Liver (tissue), 10 donors: ENCODE measurements at places on chromosomes 4 and X.
A peak's percentile ranks its signal among the peaks of the same experiment; 100 is the strongest.

GRCh38 chr4:42398171-42398870 lies 1.0 kb downstream of the SHISA3 start:
- no peak overlapping the region for H3K27ac ChIP-seq
- no peaks in the 10 kb centered on the region for H3K36me3 ChIP-seq
- peaks cover 2% of the 10 kb centered on the region for H3K27me3 ChIP-seq
- peaks cover 29% of the 10 kb centered on the region for H3K4me1 ChIP-seq

DNA sequence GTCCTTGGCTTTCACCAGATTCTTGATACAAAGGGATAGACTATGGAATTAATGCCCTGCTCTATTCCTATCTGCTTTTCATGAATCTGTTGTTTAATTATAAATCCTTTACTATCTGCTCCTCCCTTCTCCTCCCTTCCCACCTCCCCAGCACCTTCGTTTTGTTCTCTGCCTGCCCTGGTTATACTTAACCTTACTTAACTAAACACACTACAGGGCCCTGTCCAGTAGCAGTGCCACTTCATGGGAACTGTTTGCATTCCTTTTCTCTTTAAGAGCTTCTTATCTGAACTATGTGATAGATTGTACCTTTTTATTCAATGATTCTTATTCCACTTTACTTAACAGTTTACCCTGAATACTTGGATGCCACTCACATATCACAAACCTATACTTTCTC lies 830 bp downstream of the HOPX start:
- H3K36me3 ChIP-seq = no peaks in the 10 kb centered on the region
- H3K27ac ChIP-seq = no peak overlapping the region
- no peak overlapping the region for H3K4me3 ChIP-seq
- H3K4me1 ChIP-seq = no peaks in the 10 kb centered on the region

DNA sequence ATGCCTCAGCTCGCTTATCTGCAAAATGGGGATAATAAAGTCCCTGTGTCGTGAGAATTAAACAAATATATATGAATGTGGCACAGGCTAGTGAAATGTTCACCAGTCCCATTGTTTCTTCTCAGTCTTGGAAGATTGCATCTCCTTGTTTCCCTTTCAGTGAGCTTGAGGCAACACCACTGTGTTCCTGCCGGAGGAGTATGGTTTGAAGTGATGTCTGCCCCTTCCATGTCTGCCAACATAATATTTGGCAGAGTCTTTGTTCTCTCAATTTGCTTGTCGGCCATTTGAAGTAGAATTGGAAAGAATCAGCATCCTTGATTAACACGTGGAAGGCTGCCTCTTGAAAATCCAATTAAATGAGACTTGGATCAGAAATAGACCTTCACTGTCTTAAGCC lies 1088.5 kb upstream of the INTU start:
- no peaks in the 10 kb centered on the region for H3K27me3 ChIP-seq
- H3K4me1 ChIP-seq = no peaks in the 10 kb centered on the region
- no peak for DNase-seq
- no peak overlapping the region for H3K27ac ChIP-seq

DNA sequence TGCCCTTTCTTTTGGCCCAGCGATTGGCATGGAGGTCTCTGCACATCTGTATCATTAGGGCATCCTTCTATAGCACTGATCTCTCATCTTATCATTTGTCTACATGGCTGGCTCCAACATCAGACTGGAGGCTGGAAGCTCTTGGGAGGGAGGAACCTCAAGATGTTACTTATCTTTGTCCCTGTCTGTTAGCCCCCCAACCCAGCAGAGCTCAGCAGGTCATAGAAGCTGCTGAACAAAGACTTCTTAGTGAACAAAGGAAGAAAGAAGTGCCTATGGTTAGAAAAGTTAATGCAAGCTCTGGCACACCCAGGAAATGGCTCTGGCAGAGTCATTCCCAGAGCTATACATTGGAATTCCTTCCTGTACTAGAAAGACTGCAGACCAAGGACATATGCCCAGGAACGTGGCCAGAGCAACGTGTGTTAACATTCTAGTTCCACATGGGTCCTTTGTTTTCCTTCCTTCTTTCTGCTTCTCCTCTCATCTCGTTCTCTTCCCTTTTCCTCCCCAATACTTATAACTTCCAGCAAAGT lies 74.0 kb downstream of the SEL1L3 start:
- H3K36me3 ChIP-seq = no peaks in the 10 kb centered on the region
- H3K27ac ChIP-seq = no peak overlapping the region
- no peak for DNase-seq
- no peak overlapping the region for H3K4me3 ChIP-seq
- H3K27me3 ChIP-seq = no peaks in the 10 kb centered on the region

GRCh38 chrX:639151-639550 lies 8.6 kb downstream of the SHOX start:
- H3K4me1 ChIP-seq = peaks cover 13% of the 10 kb centered on the region
- H3K4me3 ChIP-seq = no peak overlapping the region
- H3K27me3 ChIP-seq = peaks cover 8% of the 10 kb centered on the region
- no peaks in the 10 kb centered on the region for H3K36me3 ChIP-seq
- H3K27ac ChIP-seq = no peak overlapping the region
- no peak for DNase-seq

- H3K27ac ChIP-seq = no peak overlapping the region
- H3K4me3 ChIP-seq = no peak overlapping the region
- H3K4me1 ChIP-seq = peaks cover 3% of the 10 kb centered on the region
These were observed 50.1 kb downstream of the GAB1 start for GRCh38 chr4:143386812-143387211.

DNA sequence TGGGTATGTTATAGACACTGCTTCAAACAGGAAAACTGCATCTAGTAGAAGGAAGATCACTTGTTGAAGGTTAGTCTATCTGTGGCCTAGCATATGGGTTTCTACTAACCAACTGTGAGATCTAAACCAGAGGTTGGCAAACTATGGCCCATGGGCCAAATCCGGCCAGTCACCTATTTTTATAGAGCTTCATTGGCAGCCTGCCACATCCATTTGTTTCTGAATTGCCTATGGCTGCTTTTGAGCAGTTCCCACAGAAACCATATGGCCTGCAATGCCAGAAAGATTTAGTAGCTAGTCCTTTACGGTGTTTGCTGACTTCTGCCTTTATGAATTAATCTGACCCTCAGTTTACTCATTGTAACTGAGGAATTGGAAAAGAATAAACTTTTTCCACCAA lies 71.1 kb downstream of the MID1 start:
- no peak overlapping the region for H3K27ac ChIP-seq
- no peak for DNase-seq
- no peak overlapping the region for H3K4me3 ChIP-seq
- H3K36me3 ChIP-seq = no peaks in the 10 kb centered on the region
- H3K27me3 ChIP-seq = no peaks in the 10 kb centered on the region

- H3K4me3 ChIP-seq = no peak overlapping the region
- H3K27ac ChIP-seq = no peak overlapping the region
- H3K27me3 ChIP-seq = no peaks in the 10 kb centered on the region
- H3K36me3 ChIP-seq = no peaks in the 10 kb centered on the region
- no peak for DNase-seq
These were observed 66.2 kb downstream of the NCAPG start for GRCh38 chr4:17876943-17877342.

DNA sequence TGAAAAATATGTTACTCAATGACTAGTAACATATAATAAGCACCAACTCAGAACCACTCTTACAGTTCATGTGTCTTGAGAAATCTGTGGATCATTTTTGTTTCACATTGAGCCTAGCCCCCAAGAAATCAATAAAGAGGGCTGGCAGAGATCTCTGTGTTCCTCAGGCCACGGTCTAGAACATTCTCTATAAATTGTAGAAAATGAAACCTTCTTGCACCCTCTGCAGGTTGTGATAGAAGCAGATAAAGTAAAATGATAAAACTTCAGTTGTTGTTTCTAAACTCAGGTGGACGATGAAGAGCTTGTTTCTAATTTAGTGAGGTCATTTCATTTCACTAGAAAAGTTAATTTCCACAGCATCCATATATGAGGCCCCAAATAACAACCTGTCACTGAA lies 182.7 kb downstream of the KIT start:
- no peak overlapping the region for H3K4me3 ChIP-seq
- no peaks in the 10 kb centered on the region for H3K27me3 ChIP-seq
- DNase-seq = no peak
- H3K4me1 ChIP-seq = no peaks in the 10 kb centered on the region
- H3K27ac ChIP-seq = no peak overlapping the region

DNA sequence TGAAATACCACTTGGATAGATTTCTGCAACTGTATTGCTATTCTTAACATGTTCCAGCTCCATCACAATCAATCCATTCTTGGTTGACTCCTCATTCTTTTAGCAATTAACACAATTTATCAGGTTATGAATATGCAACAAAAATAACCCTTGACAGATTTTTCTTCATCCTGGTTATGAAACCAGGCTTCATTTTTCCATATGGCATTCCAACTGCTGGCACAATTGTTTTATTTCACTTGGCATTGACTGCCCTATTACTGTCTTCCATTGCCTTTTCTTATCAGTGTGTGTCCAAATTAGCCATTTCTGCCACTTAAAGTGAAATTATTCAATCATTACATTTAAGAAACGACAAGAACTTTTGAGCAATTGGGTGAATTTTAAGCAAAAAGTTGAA lies 388.8 kb upstream of the EPHA5 start:
- no peak overlapping the region for H3K27ac ChIP-seq
- no peak overlapping the region for H3K4me3 ChIP-seq
- H3K4me1 ChIP-seq = no peaks in the 10 kb centered on the region
- no peaks in the 10 kb centered on the region for H3K36me3 ChIP-seq

GRCh38 chrX:41689711-41690110 lies 938 bp downstream of the GPR34 start:
- no peaks in the 10 kb centered on the region for H3K27me3 ChIP-seq
- H3K27ac ChIP-seq = peak overlapping the region; percentile 13
- H3K36me3 ChIP-seq = no peaks in the 10 kb centered on the region
- H3K4me1 ChIP-seq = no peaks in the 10 kb centered on the region

DNA sequence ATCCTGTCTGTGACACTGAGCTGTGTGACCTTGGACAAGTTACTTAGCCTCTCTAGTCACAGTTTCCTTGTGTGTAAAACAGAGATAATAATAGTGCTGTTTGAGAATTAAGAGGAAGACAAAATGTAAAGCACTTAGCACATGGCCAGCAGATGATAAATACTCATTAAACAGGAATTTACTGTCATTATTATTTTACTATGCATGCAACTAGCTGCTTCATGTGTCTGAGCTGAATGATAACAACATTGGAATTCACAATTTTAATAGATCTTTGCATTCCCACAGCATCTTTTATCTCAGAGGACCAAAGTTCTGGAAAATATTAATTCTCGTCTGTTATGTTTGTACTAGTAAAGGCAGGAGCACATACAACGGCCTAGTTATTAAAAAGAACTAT lies 79.2 kb upstream of the TET2 start:
- no peaks in the 10 kb centered on the region for H3K27me3 ChIP-seq
- DNase-seq = no peak
- no peak overlapping the region for H3K27ac ChIP-seq
- no peak overlapping the region for H3K4me3 ChIP-seq
- no peaks in the 10 kb centered on the region for H3K4me1 ChIP-seq

- DNase-seq = no peak
- no peaks in the 10 kb centered on the region for H3K27me3 ChIP-seq
- no peaks in the 10 kb centered on the region for H3K4me1 ChIP-seq
These were observed 15.3 kb downstream of the PHEX start for GRCh38 chrX:22047468-22047867.

DNA sequence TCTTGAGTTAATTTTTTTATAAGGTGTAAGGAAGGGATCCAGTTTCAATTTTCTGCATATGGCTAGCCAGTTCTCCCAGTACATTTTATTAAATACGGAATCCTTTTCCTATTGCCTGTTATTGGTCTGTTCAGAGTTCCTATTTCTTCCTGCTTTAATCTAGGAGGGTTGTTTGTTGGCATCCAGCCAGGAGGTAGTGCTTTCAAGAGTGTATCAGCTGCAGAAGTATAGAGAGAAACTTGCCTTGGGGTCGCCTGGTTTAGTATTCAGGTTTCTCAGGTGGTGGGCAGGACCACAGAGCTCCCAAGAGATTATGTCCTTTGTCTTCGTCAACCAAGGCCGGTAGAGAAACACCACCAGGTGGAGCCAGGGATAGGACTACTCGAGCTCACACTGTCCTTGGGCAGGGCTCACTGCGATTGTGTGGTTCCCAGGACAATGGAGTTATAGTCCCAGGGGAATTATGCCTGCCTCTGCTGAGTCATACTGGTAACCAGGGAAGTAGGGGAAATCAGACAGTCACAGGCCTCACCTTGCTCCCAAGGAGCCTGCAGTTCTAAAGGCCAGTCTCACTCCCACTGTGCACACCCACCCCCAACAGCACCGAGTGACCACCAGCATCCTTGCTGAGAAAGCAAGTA lies 168.1 kb downstream of the VSIG4 start:
- no peaks in the 10 kb centered on the region for H3K36me3 ChIP-seq
- no peak overlapping the region for H3K4me3 ChIP-seq
- no peaks in the 10 kb centered on the region for H3K4me1 ChIP-seq
- no peak for DNase-seq

- H3K36me3 ChIP-seq = no peaks in the 10 kb centered on the region
- no peaks in the 10 kb centered on the region for H3K27me3 ChIP-seq
- H3K27ac ChIP-seq = no peak overlapping the region
These were observed 64.7 kb upstream of the RPL34 start for GRCh38 chr4:108555701-108556100.

DNA sequence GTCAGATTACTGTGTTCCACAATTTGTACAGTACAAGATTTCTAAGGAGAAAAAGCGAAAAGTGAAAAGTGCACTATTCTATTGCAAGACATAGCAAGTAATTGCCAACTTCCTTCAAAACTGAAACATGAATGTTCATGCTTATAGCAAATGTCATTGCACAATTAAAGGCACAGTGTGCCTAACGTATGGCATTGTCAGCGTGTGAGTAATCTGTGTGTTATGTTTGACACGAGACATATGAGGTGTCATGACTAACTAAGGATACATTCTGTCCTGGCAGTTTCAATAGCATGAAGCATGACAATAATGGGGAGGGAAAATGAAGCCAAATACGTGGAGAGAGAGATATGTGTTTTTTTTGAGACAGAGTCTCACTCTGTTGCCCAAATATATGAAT lies 33.6 kb upstream of the TBC1D9 start:
- H3K27ac ChIP-seq = peak overlapping the region; percentile 61
- no peak overlapping the region for H3K4me3 ChIP-seq
- H3K4me1 ChIP-seq = no peaks in the 10 kb centered on the region
- no peak for DNase-seq
- H3K27me3 ChIP-seq = no peaks in the 10 kb centered on the region
- H3K36me3 ChIP-seq = no peaks in the 10 kb centered on the region

DNA sequence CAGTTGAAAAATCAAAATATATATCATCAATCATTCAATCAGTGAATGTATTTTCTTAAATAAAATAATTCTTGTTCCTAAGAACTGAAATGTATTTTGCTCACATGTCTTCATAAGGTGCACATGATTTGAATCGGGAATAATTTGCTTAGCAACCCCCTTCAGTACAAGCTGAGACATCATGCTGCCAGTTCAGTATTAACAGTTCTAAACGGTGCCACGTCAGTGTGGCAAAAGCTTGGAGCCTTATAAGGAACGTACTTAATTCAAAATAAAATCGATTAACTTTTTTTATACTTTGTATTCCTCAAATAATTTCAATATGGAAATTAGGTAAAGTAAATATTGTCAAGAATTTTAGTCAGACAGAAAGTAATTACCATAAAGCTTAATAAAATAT lies 287.9 kb downstream of the CCSER1 start:
- no peaks in the 10 kb centered on the region for H3K27me3 ChIP-seq
- no peak overlapping the region for H3K4me3 ChIP-seq
- no peak for DNase-seq
- H3K27ac ChIP-seq = no peak overlapping the region
- no peaks in the 10 kb centered on the region for H3K4me1 ChIP-seq
